Ecto neural progenitor cell (in vitro differentiated cells): ENCODE measurements at places on chromosomes 2 and 18.

- DNase-seq: no peak
Measured at GRCh38 chr18:75923169-75923568, 495.7 kb upstream of the SMIM21 start.

GRCh38 chr2:152050915-152051314, 47.9 kb downstream of the CACNB4 start:
- DNase-seq: no peak

DNA sequence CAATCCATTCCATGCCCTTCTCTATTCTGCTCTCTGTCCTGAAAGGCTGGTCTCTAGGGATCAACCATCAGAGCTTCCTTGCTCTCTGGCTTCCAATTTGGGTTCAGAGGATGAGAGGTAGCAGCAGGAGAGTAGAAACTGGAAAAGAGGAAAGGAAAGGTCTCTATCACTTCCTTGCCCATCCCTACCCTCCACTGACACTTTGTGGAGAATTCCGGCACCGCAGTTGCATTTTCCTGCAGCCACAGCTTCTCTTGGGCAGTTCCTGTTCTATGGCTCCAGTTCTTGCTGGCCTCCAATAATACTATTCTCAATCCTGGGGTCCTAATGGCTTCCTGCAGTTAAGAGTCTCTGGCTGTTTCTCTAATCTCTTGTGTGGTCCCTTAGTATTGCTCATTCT, 13.3 kb upstream of the IMPACT start:
- DNase-seq: peak; percentile 51

DNA sequence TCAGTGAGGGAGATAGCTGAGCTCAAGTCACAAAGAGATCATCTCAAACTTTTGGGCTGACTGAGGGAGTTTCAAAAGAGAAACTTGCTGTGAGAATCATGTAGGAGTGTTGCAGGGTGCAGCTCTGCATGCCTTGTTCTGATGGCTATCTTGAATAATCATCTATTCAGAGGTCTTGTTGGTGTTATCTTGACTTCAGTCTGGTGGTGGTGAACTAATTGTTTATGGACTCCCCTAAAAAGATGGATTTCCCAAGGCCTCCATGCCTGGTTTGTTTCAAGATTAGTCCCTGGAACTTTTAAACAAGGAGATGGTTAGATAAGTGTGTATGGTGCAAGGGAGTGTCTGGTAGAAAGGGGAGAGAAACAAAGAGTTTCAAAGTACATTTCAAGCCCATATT, 29.8 kb downstream of the SLC39A6 start:
- no peak for DNase-seq

DNA sequence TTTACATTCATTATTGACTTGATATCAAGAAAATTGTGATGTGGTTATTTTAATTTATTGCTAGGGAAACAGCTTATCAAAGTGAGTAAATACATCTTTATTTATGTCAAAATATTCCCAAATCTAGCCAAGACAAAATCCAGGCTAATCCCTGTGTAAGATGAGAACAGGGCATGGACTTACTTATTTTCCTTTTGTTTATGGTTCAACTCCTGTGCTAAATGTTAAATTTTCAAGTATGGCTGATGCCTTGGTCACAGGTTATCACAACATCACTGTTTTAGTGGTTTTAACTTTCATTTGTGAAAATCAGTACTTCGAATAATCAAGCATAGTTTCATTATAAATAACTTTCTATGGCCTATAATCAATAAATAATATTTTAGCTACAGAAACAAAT, 657.0 kb upstream of the SYT4 start:
- DNase-seq: no peak

- DNase-seq: no peak
Measured at GRCh38 chr2:40642726-40643125, 190.8 kb upstream of the SLC8A1 start.

DNA sequence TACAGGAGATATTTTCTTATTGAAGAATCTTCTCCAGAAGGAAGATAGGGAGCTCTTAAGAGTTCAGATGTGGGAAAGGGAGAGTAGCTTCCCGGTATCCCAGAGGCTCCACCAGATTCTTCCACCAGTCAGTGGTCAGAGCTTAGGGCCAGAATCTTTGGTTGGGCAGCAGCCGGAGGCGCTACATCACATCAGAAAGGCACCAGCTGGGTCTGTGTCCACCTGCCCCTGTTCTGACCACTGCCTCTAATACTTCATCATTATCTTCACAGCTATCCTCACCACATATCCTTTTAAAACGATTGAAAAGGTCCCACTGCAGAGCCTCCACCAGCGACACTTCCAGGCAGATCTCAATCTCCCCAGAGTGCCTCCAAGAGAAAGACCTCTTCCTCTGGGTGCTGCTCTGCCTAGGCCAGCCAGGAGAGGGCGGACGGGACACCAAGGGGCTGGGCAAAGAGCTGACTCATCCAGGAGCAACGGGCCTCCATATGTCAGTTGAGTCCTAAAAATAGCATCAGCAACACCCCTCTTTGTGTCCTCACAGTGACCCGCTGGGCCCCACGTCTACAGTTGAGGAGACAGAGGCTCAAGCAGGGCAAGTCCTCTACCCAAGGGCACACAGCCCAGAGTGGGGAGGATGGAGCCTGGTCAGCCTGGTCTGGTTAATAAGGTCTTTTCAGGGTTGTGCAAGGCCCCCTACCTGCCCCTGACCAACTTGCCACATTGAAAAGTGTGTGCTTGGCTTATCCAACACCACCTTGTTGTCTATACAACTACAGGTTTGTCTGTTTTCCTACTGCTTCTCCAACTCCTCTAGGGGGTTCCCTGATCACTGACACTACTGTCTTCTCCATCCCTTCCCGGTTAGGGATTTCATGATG, 81.2 kb downstream of the ADD2 start:
- peak; percentile 74 for DNase-seq

DNA sequence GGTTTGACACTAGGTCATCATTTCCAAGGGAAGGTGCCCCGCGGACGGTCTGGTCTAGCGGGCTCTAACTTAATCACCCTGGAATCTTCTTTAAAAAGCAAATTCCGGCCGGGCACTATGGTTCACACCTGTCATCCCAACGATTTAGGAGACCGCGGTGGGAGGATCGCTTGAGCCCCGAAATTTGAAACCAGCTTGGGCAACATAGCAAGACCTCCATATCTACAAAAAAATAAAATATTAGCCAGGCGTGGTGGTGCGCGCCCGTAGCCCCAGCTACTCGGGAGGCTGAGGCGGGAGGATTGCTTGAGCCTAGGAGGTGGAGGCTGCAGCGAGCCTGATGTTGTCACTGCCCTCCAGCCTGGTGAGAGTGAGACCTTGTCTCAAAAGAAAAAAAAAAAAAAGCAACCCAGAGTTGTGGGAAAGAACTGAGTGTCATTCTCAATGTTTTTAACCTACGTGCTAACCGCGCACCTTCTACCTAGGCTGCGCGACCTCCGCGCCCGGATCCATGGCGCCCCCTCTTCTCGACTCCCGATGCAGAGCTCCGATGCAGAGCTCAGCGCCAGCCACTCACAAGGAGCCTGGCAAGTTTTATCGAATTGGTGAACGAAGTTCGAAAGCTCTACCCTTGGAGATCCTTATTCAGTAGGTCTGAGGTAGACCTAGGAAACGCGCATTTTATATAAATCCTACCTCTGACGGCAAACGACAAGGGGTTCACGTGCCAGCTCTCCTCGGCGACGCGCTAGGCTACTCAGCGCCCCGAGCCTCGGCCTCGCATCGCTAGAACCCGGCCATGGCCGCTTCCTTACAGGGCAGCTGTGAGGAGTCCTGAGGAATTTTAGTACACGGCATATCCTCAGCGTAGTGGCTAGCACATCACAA, 888 bp upstream of the TWSG1 start:
- no peak for DNase-seq
